Small intestine (tissue), 16 donors: ENCODE measurements at places on chromosomes 7 and 10.

DNA sequence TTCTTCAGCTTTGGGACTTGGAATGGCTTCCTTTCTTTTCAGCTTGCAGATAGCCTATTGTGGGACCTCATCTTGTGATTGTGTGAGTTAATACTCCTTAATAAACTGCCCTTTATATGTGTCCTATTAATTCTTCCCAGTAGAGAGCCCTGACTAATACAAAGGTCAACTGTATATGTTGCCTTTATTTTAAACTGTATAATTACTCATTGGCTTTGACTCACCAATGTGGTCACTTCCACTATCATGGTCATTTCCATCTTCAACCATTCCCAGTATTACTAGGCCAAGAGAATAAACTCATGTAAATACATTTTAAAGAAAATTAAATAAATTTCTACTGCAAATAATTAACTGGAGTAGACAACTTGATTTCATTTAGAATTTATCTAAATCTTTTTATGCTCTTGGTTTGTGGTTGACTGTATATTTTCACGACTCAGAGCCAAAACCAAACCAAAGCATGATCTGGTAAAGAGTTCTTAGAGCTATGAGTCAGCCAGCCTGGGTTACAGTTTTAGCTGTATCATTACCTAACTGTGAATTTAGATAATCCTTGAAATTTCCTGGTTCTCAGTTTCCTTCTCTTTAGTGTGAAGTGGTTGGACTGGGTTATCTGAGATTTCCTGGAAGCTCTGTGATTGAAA lies 188.4 kb downstream of the PPP1R3A start:
- no peak for DNase-seq
- H3K4me3 ChIP-seq: no peak overlapping the region
- no peak overlapping the region for H3K27ac ChIP-seq

DNA sequence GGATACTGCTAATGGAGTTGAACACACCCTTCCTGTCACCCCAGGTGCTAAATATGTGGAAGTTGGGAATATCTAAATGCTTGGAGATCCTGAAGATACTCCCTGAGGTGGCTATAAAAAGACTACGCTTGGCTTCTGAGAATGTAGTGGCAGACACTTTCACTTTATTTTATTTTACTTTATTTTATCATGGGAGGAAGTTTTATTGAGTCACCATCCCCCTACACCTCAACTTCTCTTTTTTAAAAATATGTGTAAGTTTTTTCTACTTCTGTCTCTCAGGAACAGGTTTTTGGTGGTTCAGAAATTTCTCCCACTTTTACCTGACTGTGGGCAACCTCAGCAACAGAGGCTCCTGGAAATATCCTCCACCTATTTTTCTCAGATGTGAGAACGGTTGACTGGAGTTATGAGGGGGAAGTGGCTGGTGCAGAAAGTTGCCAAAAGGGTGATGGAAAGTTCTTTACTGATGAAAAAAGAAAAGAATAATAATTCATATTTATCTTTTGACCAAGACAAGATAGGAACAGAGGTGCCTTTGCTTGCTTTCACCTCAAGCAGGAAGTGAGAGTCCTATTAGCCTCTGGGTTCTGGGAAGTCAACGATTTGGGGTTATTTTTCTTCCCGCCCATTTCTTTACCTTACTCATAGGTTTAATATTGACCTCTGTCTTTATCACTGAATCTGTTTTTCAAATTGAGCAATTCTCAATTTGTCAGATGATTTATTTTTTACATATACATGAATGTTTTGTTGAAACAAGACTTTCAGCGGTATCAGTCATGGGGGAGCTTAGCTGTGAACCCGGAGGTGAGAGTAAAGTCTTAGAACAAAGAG lies 103.6 kb downstream of the AHR start:
- H3K4me1 ChIP-seq: no peaks in the 10 kb centered on the region
- H3K27me3 ChIP-seq: no peaks in the 10 kb centered on the region
- H3K4me3 ChIP-seq: no peak overlapping the region
- no peak overlapping the region for H3K27ac ChIP-seq
- DNase-seq: no peak

DNA sequence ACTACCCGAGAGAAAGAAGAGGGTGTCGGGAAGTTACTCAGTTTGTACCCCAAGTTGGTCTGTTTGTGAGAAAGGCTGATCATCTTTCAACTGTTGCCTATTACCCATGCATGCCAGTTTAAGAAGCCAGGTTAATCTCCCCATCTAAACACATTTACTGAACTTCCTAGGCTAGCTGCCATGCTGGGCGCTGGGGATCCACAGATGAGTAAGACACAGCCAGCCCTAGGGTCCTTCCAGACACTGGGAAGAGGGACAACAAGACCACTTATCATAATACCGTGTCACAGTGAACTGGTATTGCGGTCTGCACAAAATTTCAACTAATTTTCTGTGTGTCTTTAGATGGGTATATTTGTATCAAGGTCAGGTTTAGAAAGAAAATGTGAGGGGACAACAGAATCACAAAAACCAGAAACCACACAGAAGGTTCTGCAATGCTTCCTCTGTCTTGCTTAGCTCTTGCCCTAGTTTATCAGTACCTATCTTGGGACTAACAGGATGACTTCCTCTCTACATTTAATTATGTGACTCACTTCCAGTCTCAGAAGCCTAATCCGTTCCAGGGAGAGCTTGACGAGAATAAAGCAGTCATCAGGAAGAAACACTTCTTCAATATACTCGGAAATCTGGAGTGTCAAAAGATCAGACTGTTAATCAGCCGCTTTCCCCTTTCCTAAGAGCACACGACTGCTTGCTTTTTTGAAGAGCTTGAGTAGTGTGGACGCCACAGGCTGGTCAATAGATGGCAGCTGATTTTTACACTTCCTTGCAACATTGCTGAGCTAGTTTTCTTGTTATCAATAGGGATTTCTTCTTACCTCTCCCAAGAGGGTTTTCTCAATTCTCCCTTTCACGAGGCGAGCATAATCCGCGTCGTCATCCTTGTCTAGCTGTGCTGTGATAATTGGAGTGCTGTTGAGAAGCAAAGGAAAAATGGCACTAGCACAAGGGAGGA lies 45.7 kb downstream of the POLR3A start:
- no peak overlapping the region for H3K27ac ChIP-seq
- no peak overlapping the region for H3K4me3 ChIP-seq
- H3K36me3 ChIP-seq: peaks cover 28% of the 10 kb centered on the region

GRCh38 chr7:32056767-32057166 lies 13.4 kb downstream of the PDE1C start:
- H3K27me3 ChIP-seq: no peaks in the 10 kb centered on the region
- no peaks in the 10 kb centered on the region for H3K36me3 ChIP-seq
- H3K4me1 ChIP-seq: no peaks in the 10 kb centered on the region
- no peak overlapping the region for H3K27ac ChIP-seq
- DNase-seq: no peak
